ENCODE measurements at places on chromosomes 12 and 14.
A peak's percentile ranks its signal among the peaks of the same experiment; 100 is the strongest.

GRCh38 chr14:39367387-39367751 lies 64.9 kb downstream of the FBXO33 start:
- peak; percentile 8 for ATAC-seq

DNA sequence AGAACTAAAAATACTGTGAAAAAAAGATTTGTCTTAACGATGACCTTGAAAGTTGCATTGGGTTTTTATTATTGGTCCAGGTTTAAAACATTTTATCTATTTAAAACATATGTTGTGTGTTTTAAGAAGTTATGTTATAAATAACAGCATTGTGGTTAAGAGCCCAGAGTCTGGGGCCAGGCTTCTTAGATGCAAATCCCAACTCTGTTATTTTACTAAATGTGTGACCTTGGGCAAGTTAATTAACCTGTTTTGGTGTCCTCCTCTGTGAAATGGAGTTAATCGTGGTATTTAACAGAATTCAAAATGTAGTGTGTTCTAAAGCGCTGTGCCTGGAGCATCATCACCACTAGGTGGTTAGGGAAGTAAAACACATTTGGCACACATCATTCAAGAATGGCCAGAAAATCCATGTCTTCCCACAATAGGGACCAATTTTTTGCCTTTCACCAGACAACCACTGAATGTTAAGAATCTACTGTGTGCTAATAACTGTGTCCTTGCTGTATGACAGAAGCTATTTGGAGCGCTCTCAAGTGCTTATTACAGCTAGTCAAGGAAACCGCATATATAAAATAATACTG lies 133.3 kb downstream of the MON2 start:
- ATAC-seq, result no peak

DNA sequence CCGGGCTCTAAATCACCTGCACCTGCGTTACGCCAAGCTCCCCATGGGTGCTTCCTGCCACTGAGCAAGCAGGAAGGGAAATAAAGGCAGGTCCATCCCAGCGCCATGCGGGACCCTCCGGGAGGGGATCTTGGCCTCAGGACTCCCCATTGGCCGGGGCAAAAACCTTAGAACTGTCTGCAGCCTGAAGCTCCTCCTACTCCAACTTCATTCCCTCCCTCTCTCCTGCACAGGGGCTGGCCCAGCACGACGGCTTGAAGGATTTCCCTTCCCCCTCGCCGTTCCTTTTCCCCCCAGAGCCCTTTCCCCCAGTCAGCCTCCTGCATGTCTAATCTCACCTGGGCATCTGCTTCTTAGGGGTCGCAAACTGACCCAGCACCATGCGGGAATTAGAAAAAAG lies 137.2 kb upstream of the NCOR2 start:
- ATAC-seq, result no peak

- peak; percentile 83 for ATAC-seq
These were observed 314.6 kb downstream of the BCL11B start for GRCh38 chr14:98957211-98958047.

DNA sequence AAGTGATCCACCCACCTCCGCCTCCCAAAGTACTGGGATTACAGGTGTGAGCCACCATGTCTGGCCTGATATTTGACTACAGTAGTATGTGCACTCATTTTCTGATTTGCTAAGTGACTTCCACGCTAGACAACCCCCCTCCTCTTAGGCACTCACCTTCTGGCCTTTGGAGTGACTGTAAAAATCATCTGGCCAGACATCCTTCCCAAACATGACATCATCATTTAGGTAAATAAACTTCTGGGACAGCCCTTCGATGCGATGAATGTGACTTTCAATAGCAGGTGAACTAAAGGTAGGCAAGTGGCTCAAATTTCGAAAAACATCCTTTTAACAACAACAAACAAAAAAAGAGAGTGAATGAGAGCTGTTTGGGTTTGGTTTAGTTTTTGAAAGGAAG lies 30.6 kb upstream of the SYCP3 start:
- no peak for ATAC-seq

DNA sequence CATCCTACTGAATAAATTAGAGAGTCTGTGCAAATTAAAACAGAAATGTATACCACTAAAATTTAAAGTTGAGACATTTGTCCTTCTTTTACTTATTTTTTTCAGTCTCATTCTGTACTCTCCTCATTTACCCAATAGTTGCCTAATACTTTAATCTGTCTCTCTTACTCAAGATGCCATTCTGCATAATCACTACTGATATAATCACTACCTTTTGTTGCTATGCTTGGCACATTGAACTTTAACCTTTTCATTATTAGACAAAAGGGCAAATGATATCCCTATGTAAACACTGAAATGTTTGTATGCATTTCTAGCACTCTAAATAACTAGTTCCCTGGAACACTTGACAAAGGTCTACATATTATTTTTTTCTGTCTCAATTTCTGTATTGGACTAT lies 1108.3 kb upstream of the FLRT2 start:
- peak; percentile 75 for ATAC-seq

DNA sequence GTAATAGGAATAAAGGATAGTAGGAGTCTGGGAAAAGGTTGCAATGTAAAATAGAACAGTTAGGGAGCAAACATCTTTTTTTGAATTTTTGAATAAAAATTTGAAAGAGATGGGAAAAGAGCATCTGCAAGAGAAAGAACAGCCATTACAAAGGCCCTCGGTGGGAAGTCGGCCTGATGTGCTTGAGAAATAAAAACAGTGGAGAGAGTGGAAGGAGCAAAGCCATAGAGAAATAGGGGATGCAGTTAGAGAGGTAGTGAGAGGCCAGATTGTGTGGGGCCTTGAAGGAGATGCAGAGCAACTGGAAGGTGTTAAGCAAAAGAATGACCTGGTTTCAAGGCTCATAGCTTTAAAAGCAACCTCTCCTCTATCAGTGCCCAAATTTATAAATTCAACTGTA lies 409.8 kb downstream of the RERGL start:
- ATAC-seq, result no peak

DNA sequence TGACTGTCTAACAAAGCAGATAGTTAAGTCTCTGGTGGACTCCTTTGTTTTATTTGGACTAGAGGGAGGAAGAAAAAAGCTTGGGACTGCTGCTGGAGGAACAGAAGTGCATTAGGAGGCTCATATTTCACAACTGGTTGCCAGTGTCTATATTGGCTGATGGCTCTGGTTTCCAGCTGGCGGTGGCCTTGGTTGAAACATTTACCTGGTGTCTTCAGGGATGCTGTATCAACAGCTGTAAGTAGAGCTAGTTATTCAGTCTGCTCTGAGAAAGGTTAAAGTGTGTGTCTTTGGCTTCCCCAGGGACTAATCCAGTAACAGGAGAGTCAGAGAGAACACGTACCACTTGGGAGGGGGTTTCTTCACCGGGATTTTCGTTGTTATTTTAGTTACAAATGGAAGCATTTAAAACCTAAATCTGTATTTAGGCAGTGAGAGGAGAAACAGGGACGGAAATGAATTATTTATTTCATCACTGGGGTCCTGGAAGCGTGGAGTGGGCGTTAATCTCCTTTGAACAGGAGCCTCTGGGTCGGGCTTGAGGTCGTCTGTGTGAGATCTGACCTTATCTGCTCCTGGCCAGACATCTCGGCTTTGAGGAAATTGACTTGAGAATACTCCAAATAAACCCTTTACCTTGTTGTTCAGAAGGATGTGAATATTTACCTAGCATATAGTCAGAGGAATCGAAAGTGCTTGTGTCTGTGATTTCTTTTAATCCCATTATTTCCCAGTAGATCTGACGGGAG lies 149.9 kb downstream of the NRXN3 start:
- no peak for ATAC-seq

DNA sequence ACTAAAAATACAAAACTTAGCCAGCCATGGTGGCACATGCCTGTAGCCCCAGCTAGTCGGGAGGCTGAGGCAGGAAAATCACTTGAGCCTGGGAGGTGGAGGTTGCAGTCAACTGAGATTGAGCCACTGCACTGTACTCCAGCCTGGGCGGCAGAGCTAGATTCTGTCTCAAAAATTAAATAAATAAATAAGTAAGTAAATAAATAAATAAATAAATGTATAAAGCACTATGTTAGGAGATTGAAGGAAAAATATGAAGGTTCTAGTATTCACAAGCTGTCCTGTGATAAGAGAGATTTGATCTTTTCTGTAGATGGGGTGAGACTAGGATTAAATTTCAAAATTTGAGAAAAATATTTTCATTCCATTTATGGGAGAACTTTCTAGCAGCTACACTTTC lies 5.7 kb downstream of the DNAJC22 start:
- ATAC-seq, result no peak

DNA sequence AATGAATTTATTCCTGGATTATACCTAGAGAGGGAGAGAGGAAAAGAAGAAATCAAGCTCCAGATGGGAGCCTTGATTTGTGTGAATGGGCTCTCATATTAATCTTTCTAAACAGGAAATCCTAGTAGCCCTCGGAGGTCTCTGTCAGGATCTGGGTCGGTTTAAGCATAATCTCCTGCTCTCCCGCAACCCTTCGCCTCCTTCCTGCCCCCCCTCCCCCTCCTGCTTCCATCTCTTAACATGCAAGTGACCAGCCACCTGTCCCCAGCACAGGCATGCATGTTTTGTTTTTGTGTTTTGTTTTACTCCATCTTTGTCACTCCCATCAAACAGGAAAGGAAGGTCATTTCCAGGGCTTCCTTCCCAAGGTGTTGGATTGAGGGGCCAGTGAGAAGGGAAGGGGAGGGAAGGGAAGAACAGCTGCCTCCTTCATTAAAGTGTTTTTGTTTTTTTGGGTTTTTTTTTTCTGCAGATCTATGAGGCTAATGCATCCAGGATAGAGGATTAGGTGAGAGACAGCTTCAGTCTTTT lies 4.8 kb upstream of the KCNA5 start:
- no peak for ATAC-seq

GRCh38 chr14:27049701-27050100 lies 451.9 kb upstream of the NOVA1 start:
- ATAC-seq, result no peak

- ATAC-seq, result no peak
These were observed 13.1 kb upstream of the CIPC start for GRCh38 chr14:77084985-77085384.

- no peak for ATAC-seq
These were observed 12.6 kb downstream of the SFSWAP start for GRCh38 chr12:131723532-131723931.

- ATAC-seq, result no peak
These were observed 8.6 kb upstream of the KRT8 start for GRCh38 chr12:52913431-52913821.

GRCh38 chr12:122022393-122023338 lies 982 bp downstream of the BCL7A start:
- ATAC-seq, result no peak

- ATAC-seq, result no peak
These were observed 26.4 kb downstream of the SCFD1 start for GRCh38 chr14:30648471-30648870.

- ATAC-seq, result no peak
These were observed 1221.4 kb downstream of the VRK1 start for GRCh38 chr14:98018628-98019027.

DNA sequence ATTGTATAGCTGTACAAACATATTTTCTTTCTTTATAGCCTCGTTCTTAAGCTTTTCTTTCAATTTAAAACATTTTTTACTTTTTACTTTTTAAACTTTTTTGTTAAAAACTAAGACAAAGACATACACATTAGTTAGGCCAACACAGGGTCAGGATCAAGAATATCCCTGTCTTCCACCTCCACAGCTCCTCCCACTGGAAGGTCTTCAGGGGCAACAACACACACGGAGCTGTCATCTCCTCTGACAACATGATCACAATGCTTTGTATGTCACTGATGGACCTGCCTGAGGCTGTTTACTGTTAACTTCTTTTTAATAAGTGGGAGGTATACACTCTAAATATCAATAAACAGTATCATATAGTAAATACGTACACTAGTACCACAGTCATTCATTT lies 191.3 kb downstream of the SYT10 start:
- no peak for ATAC-seq

- peak; percentile 26 for ATAC-seq
These were observed at the start of gene ASPG for GRCh38 chr14:104085032-104085888. TSS of gene ASPG (plus strand) at chr14:104085700. CDS start at chr14:104085771, 71 bp downstream.
